Bladder microvascular endothelial cell (primary cell): ENCODE measurements at places on chromosomes 3 and 15. TPM values are rescaled to one million over a fixed set of nuclear protein-coding genes. Genes with fewer than 3 reads are reported as not detected.

NR2F2 gene
- total RNA-seq, result 5.8 and 23.0 TPM in 2 replicates

CSPG5 gene
- total RNA-seq, result 0.16 and 1.4 TPM in 2 replicates

TLR9 gene
- under 0.01 and 0.06 TPM in 2 replicates for total RNA-seq

CCR3 gene
- not detected in 2 replicates for total RNA-seq

FAM81A gene
- under 0.01 and 0.06 TPM in 2 replicates for total RNA-seq

CD200R1 gene
- total RNA-seq, result not detected in 2 replicates

P2RY13 gene
- not detected in 2 replicates for total RNA-seq

A4GNT gene
- total RNA-seq, result not detected in 2 replicates

TMEM207 gene
- total RNA-seq, result not detected in 2 replicates

CIP2A gene
- total RNA-seq, result 19.6 and 26.0 TPM in 2 replicates

HCN4 gene
- total RNA-seq, result under 0.01 TPM in 1 of 2 replicates, not detected in the other

SCN11A gene
- total RNA-seq, result under 0.01 and 0.06 TPM in 2 replicates

CYP19A1 gene
- total RNA-seq, result not detected in 2 replicates

TMEM39A gene
- 22.2 and 53.9 TPM in 2 replicates for total RNA-seq

ATP8B4 gene
- 2.8 TPM in 1 of 2 replicates, not detected in the other for total RNA-seq

THBS1 gene
- 2,994 and 14,705 TPM in 2 replicates for total RNA-seq

ERICH6 gene
- total RNA-seq, result 0.06 TPM in 1 of 2 replicates, not detected in the other

RTP4 gene
- total RNA-seq, result 1.6 and 2.8 TPM in 2 replicates

HRH1 gene
- total RNA-seq, result 7.4 and 11.9 TPM in 2 replicates

USP8 gene
- total RNA-seq, result 21.5 and 65.2 TPM in 2 replicates

TM6SF1 gene
- total RNA-seq, result 19.6 and 70.5 TPM in 2 replicates

SI gene
- not detected in 2 replicates for total RNA-seq

SCG3 gene
- 0.25 TPM in 1 of 2 replicates, not detected in the other for total RNA-seq

EXOG gene
- total RNA-seq, result 6.3 and 13.3 TPM in 2 replicates

IL5RA gene
- not detected in 2 replicates for total RNA-seq

CTSH gene
- total RNA-seq, result 12.3 and 61.1 TPM in 2 replicates

GOLGA8T gene
- total RNA-seq, result 0.13 TPM in 1 of 2 replicates, not detected in the other

ZDHHC23 gene
- 2.6 and 16.9 TPM in 2 replicates for total RNA-seq

NOX5 gene
- total RNA-seq, result under 0.01 TPM in 1 of 2 replicates, not detected in the other

KBTBD13 gene
- under 0.01 TPM in 1 of 2 replicates, not detected in the other for total RNA-seq
